ENCODE measurements at places on chromosomes 11 and 22. TPM values are rescaled to one million over a fixed set of nuclear protein-coding genes. Genes with fewer than 3 reads are reported as not detected.
A peak's percentile ranks its signal among the peaks of the same experiment; 100 is the strongest.

DNA sequence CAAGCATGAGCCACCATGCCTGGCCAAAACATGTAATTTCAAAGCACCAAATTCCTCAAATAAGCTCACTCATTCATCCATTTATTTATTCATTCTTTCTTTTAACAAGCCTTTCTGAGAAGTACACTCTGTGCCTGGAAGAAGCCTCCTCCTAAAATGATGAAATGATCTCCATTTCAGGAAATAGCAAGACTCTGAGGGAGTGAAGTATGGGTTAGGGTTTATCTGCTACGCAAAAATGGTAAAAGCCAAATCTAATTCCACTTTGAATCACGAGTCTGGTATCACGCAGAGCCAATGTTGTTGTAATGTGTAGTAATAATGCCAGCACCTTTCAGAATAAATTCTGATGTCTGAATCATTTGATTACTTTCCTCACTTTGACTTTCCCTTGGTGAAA is 1041.8 kb downstream of the LRRC4C start:
- H3K36me3 ChIP-seq, result no peaks in the 10 kb centered on the region
- DNase-seq, result no peak
- no peak overlapping the region for H3K27ac ChIP-seq
- H3K4me1 ChIP-seq, result no peaks in the 10 kb centered on the region

DNA sequence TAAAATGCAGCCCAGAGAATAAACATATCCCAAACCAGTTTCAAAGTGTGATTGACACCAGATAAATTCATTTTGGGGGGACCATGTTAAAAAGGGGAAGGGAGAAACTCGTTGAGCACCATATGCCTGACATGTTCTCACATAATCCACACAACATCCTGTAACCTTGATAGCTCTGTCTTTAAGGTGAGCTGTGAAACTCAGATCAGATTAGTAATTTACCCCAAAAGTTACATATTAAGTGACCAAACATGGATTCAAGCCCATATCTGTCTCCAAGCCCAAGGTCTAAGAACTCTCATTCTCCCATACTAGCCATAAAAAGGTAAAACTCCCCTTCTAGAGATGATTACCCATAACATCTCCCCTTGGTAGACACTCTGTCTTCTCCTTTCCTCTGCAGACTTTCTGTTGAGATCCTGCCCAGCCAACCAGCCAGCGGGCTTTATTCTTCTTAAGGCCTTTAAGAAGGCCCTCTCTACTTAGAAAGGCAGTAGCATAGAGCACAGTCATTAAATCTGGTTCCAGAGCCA is 150.7 kb downstream of the CCDC34 start:
- H3K4me1 ChIP-seq, result peaks cover 56% of the 10 kb centered on the region
- H3K4me3 ChIP-seq, result no peak overlapping the region
- H3K27me3 ChIP-seq, result no peaks in the 10 kb centered on the region

- no peaks in the 10 kb centered on the region for H3K27me3 ChIP-seq
- no peak overlapping the region for H3K27ac ChIP-seq
- H3K4me1 ChIP-seq, result no peaks in the 10 kb centered on the region
- H3K4me3 ChIP-seq, result no peak overlapping the region
- H3K36me3 ChIP-seq, result no peaks in the 10 kb centered on the region
Measured at GRCh38 chr22:48376428-48376827, 1451.2 kb downstream of the BRD1 start.

DNA sequence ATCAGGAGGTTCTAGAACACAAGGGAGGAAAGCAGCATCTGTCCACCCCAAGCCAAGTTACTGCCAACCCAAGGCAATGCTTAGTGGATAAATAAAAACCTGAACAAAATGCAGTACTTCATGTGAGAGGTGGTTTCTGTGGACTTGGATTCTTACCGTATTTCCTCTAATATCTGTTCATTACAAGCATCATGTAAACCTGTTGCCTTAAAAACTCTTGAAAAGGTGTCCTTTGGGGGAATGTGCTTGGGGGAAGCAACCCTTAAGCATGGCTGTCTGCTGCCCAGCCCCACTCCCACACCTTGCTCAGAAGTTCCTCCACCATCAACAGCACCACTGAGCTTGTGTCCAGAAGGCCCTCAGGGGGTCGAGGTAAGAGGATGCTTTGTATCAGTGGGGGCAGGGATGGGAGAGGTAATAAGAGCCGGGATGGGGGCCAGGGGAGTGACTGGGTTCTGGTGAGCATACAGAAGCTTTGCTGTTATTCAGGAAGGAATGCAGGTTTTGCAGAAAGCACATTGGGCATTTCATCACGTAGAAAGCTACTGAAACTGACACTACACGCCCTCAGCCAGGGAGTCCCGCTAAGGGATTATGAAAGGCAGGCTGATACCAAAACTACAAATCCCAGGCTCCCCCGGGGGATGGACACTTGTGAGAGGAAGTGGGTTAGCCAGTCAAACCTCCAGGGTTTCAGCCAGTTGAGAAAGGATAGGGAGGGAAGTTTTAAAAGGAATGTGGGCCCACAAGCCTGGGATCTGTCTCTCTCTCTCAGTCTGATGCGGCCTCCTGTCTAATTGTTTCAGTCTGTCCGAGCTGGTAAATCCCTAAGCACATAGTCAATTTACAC is 52.0 kb downstream of the KCNJ1 start:
- DNase-seq, result peak; percentile 79
- H3K4me1 ChIP-seq, result peaks cover 4% of the 10 kb centered on the region
- no peak overlapping the region for H3K4me3 ChIP-seq

DNA sequence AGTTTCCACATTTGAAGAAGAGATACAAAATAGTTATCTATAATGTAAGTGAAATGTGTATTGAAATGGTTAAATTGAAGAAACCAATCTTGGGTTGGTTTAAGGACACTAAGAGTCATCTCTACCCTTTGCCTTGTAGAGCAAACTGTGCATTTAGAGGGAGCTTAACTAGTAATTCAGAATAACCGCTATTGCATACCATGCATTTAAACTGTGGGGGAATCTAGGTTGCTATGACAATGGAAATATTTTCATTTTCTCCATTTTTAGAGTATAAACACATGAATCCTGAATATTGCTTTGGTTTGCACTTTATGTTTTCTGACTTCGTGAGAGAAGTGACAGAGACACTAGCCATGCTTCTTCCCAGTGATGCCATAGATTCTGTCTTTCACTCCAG is 39.7 kb downstream of the FAT3 start:
- no peak overlapping the region for H3K27ac ChIP-seq
- H3K27me3 ChIP-seq, result no peaks in the 10 kb centered on the region
- no peak for DNase-seq

DNA sequence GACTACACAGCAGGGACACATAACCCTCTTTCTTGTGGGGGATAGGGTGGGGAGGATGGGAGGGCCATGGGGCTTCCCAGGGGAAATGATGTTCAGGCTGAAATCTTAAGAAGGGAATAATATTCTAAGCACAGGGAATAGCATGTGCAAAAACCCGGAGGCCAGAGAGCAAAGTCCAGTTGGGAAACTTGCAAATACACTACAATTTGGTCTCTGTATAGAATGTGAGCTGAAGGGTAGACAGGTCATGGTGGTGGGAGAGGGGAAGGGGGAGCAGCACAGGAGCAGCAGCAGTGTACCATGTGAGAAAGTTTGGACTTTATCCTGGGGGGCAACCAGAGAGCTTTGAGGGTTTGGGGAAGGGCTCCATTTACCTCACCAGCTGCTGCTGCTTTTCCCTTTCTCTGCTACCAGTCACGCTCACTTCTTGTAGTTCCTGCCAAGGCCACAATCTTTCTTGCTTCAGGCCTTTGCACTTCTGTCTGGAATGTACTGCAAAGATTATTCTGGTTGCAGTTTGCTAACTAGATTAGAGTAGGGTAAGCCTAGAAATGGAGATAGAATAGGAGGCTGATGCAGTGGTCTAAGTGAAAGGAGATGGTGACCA is 43.0 kb downstream of the KREMEN1 start:
- no peaks in the 10 kb centered on the region for H3K27me3 ChIP-seq
- H3K27ac ChIP-seq, result no peak overlapping the region
- no peaks in the 10 kb centered on the region for H3K36me3 ChIP-seq
- no peak for DNase-seq

- peak overlapping the region; percentile 87 for H3K27ac ChIP-seq
- no peaks in the 10 kb centered on the region for H3K36me3 ChIP-seq
- DNase-seq, result peak; percentile 95
Measured at GRCh38 chr11:74754507-74755252, 6.0 kb downstream of the RNF169 start.

DNA sequence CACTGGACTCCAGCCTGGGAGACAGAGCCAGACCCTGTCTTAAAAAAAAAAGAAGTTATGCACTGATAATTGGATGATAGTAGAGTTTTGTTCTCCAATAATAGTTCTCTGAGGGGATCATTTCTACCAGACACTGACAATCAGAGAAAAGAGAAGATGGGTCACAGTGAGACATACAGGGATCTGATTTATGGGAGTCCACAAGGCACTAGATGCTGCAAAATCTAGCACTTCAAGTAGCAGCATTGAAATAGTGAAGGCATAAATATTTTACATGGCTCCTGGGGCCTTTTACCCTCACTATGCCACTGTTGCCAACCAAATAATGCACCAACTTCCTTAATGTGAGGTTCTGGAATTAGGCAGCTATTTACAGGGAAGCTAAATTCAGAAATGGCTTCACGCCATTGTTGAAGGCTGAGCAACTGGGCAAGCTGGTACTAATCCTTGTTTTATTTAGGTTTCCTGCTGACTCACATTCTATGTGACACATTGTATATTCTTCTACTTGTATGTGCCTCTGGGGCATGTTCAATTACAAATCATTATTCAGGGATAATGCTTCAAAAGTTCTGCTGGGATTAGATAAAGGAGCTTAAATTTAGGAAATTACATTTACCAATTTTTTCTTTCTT is 38.2 kb upstream of the ABTB2 start:
- H3K36me3 ChIP-seq, result no peaks in the 10 kb centered on the region
- H3K27ac ChIP-seq, result no peak overlapping the region
- DNase-seq, result peak; percentile 33
- no peaks in the 10 kb centered on the region for H3K4me1 ChIP-seq
- no peaks in the 10 kb centered on the region for H3K27me3 ChIP-seq

DNA sequence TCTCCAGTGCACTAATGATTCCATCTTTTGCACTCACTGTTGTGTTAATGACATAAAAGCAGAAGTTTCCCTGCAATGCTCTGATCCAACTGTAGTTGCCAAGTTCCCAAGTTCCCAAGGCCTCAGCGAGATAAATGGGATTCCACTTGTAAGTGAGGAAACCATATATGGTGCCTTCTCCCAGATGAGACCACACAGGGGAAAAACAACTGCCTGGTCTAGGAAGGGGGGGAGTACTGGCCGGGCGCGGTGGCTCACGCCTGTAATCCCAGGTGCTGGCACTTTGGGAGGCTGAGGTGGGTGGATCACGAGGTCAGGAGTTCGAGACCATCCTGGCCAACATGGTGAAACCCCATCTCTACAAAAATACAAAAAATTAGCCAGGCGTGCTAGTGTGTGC is 23.3 kb upstream of the RELA start:
- H3K4me1 ChIP-seq, result no peaks in the 10 kb centered on the region
- H3K4me3 ChIP-seq, result no peak overlapping the region
- H3K27me3 ChIP-seq, result peaks cover 15% of the 10 kb centered on the region
- no peaks in the 10 kb centered on the region for H3K36me3 ChIP-seq
- no peak for DNase-seq

DNA sequence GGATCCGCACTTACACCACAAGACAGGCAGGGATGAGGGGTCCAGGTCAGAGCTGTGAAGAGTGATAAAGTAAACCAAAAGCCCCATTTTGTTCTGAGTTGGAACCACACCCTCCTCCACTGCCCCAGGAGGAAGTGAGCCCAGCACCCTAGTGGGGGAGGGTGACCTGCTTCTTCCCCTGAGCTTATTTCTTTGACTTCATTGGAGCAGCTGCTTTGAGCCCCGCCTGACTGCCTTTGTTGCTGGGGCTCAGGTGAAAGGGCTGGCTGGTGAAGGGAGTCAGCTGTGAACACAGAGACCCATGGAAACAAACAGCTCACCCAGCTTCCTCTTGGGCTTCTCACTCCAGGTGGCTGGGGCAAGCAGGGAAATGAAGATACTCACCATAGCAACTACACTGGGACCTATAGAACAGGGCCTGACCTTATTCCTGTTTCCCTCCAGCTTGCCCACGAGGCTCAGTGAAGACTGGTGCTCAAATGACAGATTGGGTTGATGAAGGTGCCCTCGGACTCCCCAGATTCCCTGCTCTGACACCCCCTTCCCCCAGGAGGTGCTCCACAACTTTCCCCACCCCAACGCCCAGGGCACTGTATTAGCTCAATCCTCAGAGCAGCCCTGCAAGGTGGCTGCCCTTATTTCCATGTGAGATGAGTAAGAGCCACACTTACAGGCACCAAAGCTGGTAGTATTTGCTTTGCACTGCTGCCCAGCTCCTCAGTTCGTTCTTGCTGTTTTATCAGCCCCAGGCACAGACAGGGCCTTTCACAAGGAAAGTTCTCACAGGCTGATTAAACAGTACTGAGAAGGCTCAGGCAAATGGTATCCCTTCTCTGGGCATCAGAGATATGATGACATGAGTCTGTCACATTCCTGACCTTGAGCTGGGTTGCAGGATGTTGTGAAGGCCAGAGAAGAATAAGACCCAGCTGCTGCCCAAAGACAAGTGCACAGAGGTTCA is 2.4 kb downstream of the UCP2 start:
- no peaks in the 10 kb centered on the region for H3K27me3 ChIP-seq
- DNase-seq, result no peak
- H3K4me1 ChIP-seq, result peaks cover 12% of the 10 kb centered on the region
- H3K36me3 ChIP-seq, result peaks cover 2% of the 10 kb centered on the region
- H3K4me3 ChIP-seq, result no peak overlapping the region

Gene INS
- total RNA-seq, result not detected

DNA sequence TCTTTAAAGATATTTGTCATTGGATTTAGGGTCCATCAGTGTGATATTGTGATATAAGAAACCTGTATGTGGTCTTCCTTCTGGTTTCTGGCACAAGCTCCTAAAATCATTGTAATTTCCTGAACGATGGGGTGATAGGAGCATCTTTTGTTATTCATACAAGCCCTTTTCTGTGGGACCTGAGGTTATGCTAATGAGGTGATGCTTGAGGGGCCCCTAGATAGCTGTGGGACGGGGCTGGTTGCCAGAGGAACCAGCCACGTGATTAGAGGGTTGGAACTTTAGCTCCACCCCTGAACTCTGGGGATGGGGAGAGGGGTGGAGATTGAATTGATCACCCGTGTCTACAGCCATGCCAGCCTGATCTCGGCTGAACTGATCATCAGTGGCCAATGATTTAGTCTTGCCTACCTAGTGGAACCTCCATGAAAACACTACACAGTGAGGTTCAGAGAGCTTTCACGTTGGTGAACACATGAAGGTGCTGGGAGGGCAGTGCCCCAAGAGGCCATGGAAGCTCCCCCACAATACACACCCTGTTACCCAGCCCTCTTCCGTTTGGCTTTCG is 62.8 kb downstream of the BCR start:
- no peaks in the 10 kb centered on the region for H3K27me3 ChIP-seq
- no peak overlapping the region for H3K4me3 ChIP-seq
- H3K4me1 ChIP-seq, result peaks cover 41% of the 10 kb centered on the region
- DNase-seq, result no peak

Gene SLC43A1
- 4.5 TPM for total RNA-seq

GRCh38 chr22:33917744-33918406 is 2.4 kb downstream of the LARGE1 start:
- H3K4me1 ChIP-seq, result peaks cover 7% of the 10 kb centered on the region
- H3K4me3 ChIP-seq, result no peak overlapping the region
- H3K27me3 ChIP-seq, result no peaks in the 10 kb centered on the region
- H3K36me3 ChIP-seq, result no peaks in the 10 kb centered on the region
- H3K27ac ChIP-seq, result no peak overlapping the region

All from astrocyte (in vitro differentiated cells and primary cell).